ENCODE measurements at places on chromosomes 2 and 18.
A peak's percentile ranks its signal among the peaks of the same experiment; 100 is the strongest.

- no peak for DNase-seq
These were observed 3.4 kb downstream of the CFAP65 start for GRCh38 chr2:219037783-219038499.

- peak; percentile 44 for DNase-seq
These were observed 86.2 kb downstream of the CRIM1 start for GRCh38 chr2:36441816-36442215.

GRCh38 chr18:43720041-43720440 is 442.8 kb upstream of the SYT4 start:
- no peak for DNase-seq

- no peak for DNase-seq
These were observed 259.7 kb downstream of the LNPK start for GRCh38 chr2:175742367-175742766.

DNA sequence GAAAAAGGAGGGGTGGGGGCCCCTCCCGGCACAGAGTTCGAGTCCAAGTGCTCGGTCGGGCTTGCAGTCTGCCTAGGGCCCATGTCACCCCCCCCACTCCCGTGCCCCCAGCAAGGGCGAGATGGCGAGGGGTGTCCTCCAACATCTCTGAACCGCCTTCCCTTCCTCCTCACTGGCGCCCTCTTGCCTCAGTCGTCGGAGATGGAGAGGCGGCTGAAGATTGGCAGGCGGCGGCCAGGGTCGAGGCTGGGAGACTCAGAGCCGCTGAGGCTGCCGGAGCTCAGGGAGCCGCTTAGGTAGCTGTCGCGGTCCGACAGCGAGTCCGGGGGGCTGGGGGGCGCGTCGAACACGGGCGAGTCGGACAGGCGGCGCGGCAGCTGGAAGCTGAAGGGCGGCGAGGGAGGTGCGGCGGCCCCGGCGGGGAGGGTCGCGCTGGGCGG is 2.3 kb downstream of the ZFP36L2 start:
- DNase-seq = peak; percentile 59

DNA sequence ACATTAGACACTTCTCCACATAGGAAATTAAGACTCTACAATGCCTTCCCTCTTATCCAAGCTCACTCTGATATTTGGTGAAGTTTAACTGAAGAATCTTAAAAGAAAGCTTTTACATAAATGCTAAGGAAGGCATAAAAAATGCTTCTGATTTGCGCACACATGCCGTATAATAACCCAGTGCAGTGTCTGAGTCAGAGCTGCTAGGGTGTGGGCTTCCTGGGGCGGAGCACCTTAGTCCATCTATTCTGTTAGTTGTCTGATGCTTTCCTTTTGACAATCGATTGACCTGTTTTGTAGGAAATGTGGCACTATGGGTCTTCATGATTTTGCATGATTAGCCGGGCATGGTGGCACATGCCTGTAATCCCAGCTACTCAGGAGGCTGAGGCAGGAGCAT is 231.5 kb downstream of the AFF3 start:
- DNase-seq = no peak

Data from inflammatory macrophage (primary cell).